ENCODE measurements at places on chromosomes 3 and 15.

DNA sequence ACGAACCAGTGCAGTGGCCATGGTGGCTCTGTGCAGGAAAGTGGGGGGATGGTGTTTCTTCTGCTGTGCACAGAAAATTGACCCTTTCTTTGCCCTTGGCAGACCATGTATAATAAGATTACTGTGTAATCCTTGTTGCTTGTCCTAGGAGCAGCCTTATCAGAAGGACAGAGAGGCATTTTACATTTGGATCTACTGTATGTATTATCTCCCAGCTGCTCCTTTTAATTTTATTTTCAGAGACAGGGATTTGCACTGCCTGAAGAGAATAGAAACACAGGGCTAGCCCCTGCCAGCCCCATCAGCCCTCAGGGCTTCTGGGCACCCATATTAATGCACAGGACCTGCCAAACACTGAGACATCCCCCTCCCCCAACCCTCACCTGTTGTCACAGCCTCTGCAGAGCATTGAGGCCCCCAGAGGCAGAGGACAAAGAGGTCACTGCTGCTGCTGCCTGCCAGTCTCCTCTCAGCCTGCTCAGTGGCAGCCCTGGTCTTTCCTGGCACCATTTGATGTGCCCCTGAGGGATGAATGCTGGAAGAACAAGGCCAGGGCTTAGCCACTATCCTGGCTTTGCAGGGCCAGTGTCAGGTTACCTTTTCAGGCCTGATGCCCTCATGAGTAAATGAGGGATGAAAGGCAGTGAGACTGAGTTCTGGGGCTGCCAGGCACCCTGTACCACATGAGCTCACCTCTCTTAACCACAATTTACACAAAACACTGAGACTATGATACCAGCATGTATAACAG is 533.4 kb downstream of the NTRK3 start:
- DNase-seq: no peak

- peak; percentile 84 for DNase-seq
These were observed 98.0 kb upstream of the TLE3 start for GRCh38 chr15:70195587-70196305.

DNA sequence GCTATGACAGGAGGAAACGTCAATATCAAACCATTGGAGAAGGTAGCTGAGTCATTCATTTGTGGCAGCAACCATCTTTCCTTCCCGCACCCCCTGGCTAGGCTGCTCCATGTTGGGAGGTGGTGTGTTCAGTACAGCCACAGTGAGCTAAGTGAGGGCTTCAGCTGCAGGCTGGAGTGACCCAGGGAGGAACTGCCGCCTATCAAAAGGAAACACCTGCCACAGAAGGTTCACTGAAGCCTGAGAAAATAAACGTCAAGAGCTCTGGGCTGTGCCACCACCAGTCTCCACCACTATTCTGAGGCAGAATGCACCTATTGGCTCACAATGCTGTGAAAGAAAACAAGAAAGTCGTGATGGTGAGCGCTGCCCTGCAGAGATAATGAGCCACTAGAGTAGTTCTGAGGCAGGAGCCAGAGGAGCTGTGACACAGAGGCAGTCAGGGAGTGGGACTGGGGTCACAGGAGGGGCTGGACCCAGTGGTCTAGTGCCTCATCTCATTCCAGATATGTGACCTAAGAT is 34.8 kb upstream of the CD47 start:
- no peak for DNase-seq

DNA sequence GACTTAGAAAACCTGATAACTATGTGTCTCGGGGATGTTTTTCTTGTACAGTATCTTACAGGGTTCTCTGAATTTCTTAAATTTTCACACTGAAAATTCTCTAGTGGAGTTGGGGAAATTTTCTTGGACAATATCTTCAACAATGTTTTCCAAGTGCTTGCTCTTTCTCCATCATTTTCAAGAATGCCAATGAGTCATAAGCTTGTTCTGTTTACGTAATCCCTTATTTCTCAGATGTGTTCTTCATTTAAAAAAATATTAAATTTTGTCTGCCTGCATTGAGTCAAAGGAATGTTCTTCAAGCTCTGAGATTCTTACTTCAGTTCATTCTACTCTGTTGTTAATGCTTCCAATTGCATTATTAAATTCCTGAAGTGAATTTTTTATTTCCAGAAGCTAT is 21.9 kb upstream of the PLSCR2 start:
- no peak for DNase-seq

- DNase-seq: no peak
These were observed 2.9 kb downstream of the DIPK2A start for GRCh38 chr3:143974271-143975238.

DNA sequence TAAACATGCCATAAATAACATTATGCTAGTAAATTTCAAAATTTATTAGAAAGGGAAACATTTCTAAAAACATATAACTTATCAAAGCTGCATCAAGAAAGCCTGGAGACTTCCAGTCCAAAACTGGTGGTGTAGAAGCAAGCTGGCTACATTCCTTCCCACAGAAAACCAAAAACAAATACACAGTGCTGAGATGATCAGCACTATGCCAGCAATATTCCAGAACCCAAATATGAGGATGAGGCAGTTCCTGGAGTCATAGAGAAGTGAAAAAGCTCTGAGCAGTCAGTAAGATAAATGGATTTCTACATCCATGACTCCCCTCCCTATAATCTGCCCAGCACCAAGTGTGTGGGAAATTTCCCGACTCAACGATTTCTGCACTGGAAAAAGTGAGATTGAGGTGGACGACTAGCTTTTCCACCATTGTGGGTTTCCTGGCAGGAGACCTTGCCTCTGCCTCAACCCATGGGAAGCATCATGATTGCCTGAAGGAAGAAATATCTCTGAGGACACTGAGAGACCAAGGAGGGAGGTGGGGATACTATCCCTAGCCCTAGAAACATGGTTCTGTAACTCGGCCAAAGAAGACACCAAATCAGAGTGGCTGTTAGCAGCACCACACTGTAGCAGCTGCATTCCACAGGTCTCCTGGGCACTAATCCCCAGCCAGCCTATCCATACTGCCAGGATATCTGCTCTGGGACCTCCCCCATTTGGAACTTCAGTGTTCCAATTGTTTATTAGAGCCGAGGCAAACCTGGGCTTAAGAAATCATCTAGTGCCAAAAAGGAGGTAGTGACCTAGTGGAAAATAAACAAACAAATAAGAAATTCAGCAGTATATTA is 11.8 kb upstream of the CLN6 start:
- no peak for DNase-seq

- DNase-seq: no peak
These were observed 111.5 kb upstream of the SLCO3A1 start for GRCh38 chr15:91741986-91742385.

- peak; percentile 5 for DNase-seq
These were observed 99.6 kb downstream of the MITF start for GRCh38 chr3:69838696-69839515.

GRCh38 chr15:62684123-62684808 is 358.3 kb upstream of the TPM1 start:
- no peak for DNase-seq

GRCh38 chr15:65900488-65900887 is 31.2 kb downstream of the RAB11A start:
- no peak for DNase-seq

DNA sequence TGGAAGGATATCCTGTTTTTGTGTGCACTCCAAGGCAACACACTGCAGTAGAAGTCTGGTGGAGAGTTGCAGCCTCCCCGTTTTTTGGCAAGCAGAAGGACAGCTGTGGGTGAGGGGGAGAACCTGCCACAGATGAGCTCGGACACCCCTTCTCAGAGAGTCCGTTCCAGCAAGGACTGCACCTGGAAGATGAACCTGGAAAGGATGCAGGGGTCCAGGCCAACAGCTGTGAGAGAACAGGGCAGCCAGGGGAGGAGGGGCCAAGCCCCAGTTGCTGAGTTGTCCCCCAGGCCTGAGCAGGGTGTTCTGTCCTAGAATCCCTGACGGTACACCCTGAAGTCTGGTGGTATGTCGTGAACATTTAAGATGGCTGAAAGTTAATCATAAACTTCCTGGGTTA is 30.2 kb downstream of the ZXDC start:
- DNase-seq: no peak

GRCh38 chr3:150426292-150426691 is 18.2 kb downstream of the TSC22D2 start:
- no peak for DNase-seq

GRCh38 chr3:193737191-193737751 is 144.3 kb downstream of the OPA1 start:
- DNase-seq: no peak

- no peak for DNase-seq
These were observed 16.8 kb downstream of the NEO1 start for GRCh38 chr15:73069109-73069508.

GRCh38 chr3:88059380-88060170 is 520 bp downstream of the ZNF654 start:
- no peak for DNase-seq

- no peak for DNase-seq
These were observed 627.1 kb upstream of the CCDC54 start for GRCh38 chr3:106750092-106750491.

- peak; percentile 45 for DNase-seq
These were observed 2.3 kb downstream of the INKA1 start for GRCh38 chr3:49805367-49805782.

GRCh38 chr15:70219256-70219895 is 121.7 kb upstream of the TLE3 start:
- DNase-seq: no peak

GRCh38 chr15:23797747-23798446 is 110.8 kb upstream of the NDN start:
- DNase-seq: no peak

- peak; percentile 27 for DNase-seq
These were observed 233.5 kb upstream of the WNT5A start for GRCh38 chr3:55720614-55721013.

DNA sequence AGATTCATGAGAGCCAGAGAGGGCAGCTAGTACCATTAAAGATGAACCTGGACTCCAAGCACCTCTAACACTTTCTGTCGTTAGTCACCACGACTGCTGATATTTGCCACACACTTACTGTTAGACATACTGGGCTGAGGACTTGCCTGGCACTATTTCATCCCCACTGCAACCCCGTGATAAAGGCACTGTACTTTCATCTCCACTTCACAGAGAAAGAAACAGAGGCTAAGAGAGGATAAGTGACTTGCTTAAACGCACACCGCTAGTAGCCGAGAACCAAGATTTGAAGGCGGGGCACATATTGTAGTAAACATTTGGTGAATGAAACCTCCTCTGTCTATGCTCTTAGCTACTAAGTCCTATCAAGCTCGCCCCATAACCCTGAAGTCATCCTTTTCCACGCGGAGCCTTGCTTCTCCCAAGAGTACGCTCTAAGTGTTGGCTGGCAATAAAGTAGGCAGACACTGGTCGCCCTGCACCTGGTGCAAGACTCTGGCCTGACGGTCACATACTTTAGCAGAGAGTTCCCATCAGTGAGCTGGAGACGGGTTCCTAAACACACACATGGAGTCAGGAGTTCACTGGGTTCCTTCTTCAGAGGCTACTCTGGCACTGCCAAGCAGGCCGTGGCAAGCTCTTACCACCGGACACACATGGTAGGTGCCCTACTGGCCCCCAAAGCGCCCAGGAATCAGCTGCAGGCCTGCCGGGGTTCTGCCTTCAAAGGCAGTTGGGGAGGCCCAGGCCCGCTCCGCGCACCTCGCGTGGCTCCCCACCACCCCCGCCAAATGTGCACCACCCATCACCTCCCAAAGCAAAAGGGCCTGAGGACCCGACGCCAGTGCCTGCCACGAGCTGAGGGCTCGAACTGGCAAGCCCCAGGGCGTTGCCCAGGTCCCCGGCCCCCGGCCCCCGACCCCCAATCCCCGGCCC is 951 bp downstream of the POMGNT2 start:
- DNase-seq: no peak

DNA sequence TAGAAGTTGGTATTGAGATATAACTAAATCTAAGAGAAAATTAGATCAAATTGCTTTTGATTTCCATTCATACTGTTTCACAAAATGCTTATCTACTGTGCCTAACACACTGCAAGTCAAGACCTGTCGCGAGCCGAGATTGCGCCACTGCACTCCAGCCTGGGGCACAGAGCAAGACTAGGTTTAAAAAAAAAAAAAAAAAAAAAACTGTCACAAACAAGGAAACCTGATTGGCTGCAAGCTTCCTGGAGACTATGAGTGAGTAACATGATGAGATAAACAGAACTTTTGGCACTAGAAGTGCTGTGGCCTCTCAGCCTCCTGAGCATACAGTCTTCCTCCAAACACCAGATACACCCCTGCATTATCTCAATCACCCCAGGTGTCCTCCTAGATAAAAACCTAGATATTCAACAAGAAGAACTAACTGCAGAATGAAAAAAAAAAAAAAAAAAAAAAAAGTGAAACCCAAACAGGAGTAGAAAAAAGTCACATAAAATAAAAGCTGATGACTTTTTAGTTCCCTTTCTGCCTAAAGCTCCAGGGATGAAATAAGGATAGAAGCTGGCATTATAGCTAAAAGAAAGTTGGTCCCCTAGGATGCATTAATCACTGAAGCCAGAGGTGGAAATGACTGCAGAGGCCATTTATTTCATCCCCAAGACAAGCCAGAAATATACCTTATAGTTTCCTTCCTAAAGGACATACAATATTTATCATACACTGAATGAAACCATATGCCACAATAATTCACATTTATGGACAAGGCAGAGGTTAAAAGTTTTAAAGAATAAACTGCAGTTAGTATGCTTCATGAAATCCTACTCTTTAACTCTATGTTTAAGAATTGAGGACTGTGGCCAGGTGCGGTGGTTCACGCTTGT is 82.4 kb downstream of the P3H2 start:
- peak; percentile 74 for DNase-seq

DNA sequence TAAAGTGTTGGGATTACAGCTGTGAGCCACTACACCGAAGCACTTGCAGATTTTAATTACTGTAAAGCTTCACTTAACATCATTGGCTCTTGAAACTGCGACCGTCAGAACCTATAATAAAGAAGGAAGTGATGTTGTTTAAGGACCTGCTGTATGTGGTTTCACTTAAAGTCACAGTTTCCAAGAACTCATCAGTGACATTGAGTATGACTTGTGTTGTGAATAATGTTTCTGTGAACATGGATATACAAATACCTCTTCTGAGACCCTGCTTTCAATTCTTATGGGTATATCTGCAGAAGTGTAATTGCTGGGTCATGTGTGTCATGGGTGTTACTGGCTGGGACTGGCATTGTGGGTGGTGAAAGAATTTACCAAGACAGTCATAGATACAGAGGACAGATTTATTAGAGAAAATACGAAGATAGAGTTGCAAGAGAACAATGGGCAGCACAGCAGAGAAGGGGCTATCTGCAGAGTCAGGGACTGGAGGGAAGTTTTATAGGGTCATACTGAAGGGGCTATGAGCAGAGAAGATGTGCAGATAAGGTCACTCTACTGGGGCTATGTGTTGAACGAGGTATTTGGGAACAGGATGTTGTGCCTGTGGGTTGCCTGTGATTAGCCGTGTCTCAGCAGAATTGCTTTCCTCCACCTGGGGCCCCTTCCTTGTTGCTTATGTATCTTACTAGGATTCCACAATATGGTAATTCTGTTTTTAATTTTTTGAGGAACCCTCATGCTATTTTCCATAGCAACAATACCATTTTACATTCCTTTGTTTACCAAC is 4.5 kb downstream of the NDUFB5 start:
- no peak for DNase-seq

Measured in brain microvascular endothelial cell (primary cell).